Left renal pelvis (tissue), 4 donors: ENCODE measurements at places on chromosomes 7 and 10.

DNA sequence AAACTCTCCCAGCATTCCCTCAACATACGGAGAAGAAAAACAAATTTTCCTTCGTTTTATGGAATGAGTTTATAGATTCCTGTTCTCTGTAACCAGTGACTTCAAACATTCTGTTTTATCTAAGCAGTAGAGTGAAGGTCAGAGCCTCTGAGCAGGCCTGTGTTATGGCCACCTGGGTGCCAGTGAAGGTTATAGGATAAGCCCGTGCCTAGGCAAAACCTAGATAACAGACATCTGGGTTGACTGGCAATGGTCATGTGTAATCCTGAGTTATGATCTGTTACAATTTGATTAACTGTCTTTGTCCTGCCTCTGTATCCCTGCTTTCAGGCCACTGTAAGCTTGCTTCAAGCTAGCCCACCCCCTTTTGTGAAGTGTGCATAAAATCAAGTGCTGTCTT is 8.3 kb downstream of the LSM5 start:
- no peak for DNase-seq

- no peak for DNase-seq
Measured at GRCh38 chr7:137933270-137934017, 68.4 kb downstream of the CREB3L2 start.

GRCh38 chr7:50712252-50713122 is 70.2 kb downstream of the GRB10 start:
- DNase-seq = no peak

GRCh38 chr7:151838072-151838471 is 38.8 kb downstream of the PRKAG2 start:
- DNase-seq = no peak

DNA sequence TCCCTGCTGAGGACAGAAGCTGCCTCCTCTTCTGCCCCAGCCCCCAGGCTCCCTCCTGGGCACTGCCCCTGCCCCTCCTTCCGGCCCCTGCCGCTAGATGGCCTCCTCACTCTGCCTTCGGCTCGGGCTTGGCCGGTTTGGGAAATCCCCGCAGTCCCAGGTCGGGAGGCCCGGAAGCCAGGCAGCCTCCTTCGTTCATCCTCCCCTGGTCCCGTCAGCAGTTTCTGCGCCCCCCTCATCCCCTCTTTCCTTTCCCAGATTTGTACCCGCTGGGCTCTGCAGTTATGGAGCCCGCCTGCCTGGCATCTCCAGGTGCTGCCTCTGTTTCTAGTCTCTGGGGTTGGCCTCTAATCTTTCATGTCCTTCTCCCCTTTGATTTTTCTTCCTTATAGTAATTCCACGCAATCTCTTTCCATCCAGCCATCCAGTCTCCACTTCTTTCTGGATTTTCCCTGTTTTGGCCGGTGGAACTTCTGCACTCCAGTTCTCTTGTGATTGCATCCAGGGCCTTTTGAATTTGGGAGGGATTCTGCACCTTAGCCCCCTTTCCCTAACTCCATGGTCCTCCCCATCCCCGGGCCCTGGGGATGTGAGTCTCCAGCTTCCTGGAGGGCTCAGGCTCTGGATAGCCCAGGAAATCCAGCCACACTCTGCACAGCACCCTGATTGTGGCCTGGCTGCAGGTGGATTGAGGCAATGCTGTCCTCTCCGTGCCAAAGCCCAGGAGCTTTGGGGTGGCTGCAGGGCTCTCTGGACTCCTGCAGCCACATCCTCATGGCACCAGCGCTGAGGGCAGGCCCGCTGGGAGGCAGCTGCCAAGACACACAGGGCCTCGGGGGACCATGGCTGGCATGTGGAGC is 3.3 kb upstream of the SHH start:
- no peak for DNase-seq

DNA sequence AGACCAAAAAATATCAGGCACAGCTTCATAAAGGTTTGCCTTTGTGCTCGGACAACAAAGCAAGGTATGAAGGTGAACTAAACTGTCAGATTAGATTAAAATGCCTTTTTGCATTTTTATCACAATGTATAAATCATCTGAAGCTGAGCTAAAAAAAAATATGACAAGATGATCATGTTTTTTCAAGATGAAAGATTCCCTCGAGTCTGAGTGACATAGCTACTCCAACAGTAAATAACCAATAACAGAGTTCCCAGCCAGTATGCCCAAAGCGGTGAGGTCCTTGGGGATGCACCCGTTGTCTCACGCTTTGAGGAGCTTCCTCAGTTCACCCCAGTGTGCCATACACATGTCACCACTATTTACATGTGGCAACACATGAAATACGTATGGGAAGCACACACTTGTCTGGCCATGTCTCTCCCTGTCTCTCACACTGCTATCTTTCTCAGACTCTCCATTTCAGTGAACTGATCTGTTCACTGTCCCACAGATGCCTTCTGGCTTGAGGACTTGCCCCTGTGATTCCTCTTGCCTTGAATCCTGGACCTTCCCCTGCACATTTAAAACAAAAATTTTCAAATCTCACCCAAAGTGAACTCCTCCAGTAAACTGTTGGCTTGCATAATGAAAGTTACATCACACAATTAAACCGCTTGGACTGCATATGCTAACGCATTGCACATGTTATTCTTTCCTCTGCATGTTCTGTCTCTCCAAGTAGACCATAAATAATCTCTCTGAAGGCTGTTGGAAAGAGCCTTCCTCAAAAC is 2.6 kb upstream of the PIK3CG start:
- no peak for DNase-seq

DNA sequence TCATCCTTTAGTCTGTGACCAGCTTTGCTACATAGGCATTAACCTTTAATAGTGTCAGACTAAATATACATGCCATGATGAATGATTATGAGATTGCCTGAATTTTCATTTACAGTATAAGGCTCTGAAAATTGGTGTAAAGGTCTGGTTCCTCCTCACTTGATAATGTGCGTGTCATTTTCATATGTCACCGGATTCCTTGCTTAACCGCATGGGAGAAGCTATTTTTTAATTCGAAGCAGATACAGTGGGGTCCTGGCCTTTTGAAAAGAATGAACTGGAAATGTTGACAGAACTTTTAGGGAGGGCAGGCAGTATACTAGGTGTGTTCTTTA is 192.4 kb upstream of the SH2B2 start:
- no peak for DNase-seq
